ENCODE measurements at places on chromosomes 1 and 21.

DNA sequence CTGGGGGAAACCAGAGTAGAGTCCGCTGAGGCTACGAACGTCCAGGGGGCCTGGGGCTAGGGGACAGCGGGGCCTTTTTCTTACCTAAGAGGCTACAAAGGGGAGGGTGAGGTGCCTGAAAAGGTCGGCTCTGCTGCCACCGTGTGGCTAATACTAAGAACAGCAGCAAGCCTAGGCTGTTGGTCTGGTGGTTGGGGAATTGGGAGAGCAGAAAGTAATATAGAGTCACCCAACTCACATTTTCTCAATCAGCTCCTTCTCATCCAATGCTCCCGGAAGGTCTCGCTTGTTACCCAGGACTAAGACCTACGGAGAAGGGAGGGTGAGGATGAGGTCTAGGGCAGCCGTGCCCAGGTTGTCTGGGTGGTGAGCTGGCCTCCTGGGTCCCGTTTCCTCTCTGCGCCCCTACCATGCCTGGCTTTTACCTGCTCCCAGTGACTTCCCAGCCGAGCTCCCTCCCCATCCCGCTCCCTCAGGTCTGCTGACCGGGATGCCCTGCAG lies 9.3 kb downstream of the ARL8A start:
- peak; percentile 55 for DNase-seq

- DNase-seq: no peak
Observed at GRCh38 chr1:64065571-64065970, 137.9 kb upstream of the UBE2U start.

DNA sequence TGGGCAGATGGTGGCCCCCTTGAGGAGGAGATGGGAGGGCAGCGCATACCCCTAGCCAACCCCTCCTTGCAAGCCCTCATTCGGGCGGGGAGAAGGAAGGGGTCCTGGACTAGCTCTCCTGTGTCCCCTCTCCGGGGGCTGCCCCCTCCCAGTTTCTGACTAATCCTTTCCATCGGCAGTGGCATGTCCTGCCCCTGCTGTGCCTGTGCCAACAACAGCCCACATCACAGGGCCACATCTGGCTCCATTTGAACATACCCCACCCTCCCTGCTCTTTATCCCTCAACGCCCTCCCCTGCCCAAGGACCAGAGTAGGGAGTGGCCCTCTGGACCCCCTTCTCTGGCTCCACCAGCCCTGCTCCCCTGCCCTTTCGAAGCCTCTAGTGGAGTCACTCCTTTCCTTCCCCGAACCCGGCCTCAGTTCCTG lies 11.0 kb upstream of the LMNA start:
- DNase-seq: no peak

DNA sequence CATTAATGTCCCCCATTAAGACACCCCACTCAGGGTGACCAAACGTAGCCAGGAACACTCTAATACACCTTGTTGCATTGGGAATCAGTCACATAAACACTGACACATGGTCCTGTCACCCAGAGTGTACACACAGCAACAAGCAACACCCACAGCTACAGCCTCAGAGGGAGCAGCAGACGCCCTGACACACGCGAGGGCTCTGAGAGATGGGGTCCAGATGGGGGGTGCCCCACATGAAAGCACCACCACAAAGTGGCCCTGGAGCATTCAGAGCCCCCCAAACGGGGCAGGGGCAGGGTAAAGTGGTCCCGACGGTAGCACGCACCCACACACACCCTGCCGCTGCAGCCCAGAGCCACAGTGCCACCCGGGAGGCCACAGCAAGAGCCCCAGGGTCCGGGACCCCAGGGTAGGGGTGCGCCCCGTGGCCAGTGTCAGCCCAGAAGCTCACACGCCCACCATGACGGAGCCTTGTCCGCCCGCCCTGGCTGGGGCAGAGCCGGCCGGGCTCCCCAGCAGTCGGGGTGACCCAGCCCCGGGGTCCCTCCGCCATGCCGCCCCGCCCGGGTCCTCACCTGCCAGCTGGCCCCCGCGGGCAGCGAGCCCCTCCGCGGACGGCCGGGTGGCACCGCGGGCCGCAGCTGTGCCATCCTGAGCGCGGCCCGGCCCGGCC lies 47.3 kb downstream of the RAP1GAP start:
- DNase-seq: no peak

DNA sequence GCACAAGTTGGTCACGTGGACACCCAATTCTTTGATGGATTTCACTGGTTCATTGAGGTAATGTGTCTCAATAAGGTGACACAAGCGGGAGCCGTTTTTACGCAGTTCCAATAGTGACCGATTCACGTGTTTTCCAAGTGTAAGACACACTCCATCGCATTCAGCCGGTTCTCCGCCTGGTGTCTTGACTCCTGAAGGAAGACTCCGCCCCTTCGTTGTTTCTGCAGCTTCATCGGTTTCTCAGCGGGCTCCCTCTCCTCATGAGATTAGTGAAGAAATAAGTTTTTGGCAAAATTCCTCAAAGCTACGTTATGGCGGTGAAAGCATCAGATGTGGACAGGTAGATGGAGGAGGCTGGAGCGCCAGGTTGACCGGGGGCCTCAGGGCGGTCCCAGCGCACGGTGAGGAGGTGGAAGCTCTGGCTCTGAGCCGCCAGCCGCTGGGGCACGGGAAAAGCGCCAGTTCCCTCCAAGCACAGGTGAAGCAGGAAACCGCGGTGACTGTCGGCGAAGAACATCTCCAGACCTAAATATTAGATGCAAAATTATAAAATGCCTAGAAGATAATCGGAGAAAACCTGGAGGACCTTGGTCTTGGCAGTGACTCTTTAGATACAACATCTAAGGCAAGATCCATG lies 21.0 kb downstream of the CD2 start:
- no peak for DNase-seq

GRCh38 chr21:41897700-41898099 lies 18.6 kb upstream of the PRDM15 start:
- no peak for DNase-seq

- DNase-seq: peak; percentile 44
Observed at GRCh38 chr1:228459091-228459993, 27.8 kb upstream of the RNF187 start.

GRCh38 chr1:65001231-65001792 lies 35.0 kb upstream of the JAK1 start:
- DNase-seq: peak; percentile 48

GRCh38 chr1:116988248-116988647 lies 13.3 kb upstream of the CD101 start:
- DNase-seq: no peak

- DNase-seq: peak; percentile 55
Observed at GRCh38 chr1:155044812-155045657, 6.1 kb upstream of the ADAM15 start.

DNA sequence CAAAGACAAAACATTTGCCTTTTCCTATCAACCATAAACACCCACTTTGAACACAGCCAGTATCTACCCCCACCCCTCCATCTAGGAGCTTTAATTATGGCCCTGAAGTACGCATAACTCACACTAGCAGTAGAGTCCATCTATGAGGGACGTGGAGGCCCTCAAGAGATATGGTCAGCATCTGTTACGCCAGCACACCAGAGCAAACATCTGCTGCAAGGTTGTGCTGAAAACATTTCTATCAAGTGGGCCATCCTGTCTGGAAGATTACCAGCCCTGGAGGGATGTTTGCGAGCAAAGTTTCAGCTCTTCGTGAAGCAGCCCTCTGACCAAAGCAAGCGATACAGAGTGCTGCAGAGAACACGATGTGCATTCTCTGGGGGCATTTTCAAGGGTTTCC lies 74.6 kb downstream of the SLC45A1 start:
- DNase-seq: no peak

DNA sequence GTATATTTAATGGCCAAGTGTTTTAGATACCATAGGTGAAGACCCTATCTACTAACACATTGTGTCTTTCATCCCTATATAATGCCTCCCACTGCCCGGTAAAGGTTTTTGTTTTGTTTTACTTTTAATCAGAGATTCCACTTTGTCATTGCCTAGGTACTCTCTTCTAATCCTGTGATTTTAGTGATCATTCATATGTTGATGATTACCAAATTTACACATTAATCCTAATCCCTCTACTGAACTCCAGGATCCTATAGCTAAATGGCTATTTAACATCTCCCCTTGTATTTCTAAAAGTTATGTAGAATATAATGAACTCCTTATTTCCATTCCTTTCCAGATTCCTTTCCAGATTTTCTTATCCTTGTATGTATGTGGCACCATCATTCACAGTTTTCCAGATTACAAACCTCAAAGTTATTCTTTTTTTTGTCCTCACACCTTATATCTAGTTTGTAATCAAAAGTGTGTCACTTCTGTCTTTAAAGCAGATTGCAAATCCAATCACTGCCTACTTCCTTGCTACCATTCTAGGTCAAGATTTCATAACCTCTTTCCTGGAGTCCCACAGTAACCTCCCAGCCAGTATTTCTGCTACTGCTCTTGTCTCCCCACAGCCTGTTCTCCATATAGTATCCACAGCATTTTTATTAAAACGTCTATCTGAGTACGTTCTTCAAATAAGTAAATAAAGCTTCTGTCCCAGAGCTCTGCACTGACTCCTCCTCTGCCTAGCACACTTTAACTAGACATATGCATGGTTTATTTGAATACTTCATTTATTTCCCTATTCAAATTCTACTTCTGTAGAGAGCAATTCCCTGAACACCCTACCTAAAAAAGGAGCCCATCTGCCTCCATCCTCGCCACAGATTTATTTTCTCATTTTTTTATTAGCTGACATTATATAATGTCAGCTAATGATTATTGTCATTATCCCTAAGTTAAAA lies 157.8 kb downstream of the KCNT2 start:
- DNase-seq: no peak

DNA sequence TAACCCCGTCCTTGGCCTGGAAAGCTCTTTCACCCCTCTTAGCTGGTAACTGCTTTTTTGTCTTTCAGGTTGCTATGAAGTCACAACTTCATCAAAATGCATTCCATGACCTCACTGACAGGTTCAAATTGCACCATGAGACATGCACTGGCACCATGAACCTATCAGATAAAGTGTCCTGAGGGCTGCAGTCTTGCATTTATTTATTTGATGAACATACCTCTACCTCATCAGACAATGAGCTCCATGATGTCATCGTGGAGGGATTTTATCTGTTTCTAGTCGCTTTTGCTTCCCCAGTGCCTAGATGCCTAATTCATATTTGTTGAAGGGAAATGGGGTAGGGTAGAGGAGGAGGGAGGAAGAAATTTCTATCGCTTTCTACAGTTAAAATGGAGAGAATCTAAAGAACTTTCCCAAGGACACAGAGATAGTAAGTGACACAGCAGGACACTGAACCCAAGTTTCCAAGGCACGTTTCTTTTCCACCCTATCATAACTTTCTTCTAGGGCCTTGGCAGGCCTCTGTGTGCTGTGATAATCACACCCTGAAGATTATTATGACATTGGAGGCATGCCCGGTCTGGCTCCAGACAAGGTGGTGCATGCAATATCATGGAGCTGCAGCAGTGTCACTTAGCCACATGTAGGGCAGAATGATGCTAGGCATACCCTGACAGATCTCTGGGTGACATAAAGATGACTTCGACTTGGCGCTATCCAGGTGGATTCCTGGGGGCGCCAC lies 69.5 kb downstream of the CD58 start:
- no peak for DNase-seq

GRCh38 chr21:33259995-33260394 lies 6.2 kb upstream of the IL10RB start:
- no peak for DNase-seq

DNA sequence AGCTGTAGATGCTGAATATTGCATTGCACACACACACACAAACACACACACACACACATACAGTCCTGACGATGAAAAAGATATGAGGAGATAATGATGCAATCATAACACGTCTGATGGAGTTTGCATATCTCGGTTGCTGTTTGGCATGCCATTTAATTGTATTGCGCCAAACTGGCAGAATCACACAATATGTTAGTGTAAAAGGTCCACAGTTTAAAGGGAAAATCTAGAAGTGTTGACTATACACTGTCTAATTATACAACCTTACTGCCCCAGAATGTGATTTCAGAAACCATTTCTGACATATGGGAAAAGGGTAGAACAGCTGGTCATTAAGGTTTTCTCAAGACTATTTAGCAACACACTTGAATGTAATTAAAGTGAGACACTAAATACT lies 123.7 kb upstream of the PROX1 start:
- DNase-seq: no peak

DNA sequence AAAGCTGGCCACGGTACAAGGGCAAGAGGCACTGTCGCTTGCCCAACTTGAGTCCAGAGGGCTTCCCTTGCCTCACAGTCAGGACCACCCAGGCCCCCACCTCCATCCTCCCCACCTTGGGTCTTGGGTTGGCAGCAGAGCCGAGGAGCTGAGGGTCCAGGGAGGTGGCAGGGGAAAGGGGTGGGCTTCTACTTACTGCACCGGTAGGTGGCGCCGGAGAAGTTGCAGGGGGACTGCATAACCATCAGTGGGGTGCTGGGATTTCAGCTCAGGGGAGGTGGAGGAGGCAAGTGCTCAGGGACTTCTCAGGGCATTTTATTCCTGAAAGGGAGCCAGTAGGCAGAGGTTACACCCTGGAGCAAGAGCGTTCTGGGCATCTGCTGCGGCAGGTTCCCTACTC lies 44.0 kb downstream of the TRIM62 start:
- peak; percentile 12 for DNase-seq

DNA sequence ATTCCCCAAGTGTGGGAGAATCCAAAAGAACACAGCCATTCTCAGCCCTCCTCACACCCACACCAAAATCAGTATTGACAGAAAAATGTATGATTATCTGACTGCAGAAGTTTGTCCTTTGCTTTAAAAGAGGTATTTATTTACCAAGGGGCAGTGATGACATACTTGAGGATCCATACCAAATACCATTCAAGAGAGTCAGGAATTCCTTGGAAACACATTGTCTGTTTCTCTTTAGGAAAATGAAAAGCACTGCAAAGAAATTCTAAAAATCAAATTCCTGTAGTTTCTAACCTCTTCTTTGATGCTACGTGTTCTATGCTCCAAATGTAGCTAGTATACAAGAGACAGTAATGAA lies 509.6 kb upstream of the CXADR start:
- no peak for DNase-seq

DNA sequence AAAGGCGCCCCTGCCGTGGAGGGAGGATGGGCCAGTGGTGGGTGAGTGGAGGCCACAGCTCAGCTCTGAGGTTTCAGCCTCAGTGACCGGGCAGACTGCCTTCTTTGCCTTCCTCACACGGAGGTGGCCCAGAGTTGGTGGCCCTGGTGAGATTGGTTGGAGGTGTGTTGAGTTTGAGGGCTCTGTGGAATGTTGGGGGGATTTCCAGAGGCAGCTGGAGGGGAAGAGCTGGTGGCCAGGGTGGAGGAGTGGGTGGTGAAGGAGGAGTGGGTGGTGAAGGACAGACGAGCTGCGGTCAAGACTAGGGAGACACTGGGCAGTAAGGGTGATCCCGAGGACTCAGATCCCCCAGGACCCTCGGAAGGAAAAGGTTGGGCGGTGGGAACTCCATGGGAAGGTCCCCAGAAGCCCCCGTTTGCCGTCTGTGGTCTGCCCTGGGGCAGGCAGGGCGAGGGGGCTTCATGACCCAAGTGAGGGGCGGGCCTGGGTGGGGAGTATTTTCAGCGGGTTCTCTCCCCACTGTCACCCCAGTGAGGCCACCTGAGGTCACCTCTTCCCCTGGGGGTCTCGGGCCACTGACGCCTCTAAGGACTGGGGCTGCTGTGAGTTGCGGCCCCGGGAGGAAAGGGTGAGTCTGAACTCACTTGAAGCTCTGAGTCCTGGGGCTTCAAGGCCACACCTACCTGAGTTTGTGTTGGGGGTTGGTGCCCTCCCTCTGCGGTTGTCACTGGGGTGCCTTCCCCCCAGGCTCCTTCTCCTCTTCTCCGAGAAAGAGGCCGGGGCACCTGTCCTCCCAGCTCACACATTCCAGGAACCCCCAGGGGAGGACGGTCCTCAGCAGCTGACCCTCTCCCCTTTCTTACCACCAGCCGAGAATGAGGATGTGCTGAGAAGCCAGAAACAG lies 22.7 kb upstream of the PIK3CD start:
- peak; percentile 60 for DNase-seq

- DNase-seq: no peak
Observed at GRCh38 chr1:100575406-100575805, 37.5 kb downstream of the GPR88 start.

Measured in effector memory CD8-positive, alpha-beta T cell (primary cell).